ENCODE measurements at places on chromosomes 16 and 17.
A peak's percentile ranks its signal among the peaks of the same experiment; 100 is the strongest.

GRCh38 chr17:45170931-45171337 is 9.3 kb downstream of the HEXIM2 start:
- DNase-seq, result peak; percentile 74

- DNase-seq, result peak; percentile 81
Observed at GRCh38 chr17:10875984-10876555, 38.2 kb upstream of the PIRT start.

GRCh38 chr16:82459580-82460256 is 167.1 kb upstream of the CDH13 start:
- peak; percentile 26 for DNase-seq

DNA sequence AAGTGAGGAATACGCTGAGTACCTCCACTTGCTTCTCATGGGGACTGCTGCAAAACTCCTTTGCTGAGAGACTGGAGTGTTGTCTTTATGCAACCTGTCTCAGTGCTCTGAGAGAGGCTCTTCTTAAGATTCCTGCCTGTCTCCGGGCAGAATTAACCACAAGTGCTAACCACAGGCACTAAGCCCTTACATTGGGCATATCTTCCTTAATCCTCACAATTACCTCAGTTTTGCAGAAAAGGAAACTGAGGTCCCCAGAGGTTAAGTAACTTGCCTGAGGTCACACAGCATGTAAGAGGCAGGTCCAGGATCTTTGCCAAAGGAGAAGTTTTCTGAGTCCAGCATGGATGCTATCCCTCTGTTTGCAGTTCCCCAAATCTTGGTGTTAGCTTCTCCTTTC is 86.0 kb downstream of the GP2 start:
- no peak for DNase-seq

DNA sequence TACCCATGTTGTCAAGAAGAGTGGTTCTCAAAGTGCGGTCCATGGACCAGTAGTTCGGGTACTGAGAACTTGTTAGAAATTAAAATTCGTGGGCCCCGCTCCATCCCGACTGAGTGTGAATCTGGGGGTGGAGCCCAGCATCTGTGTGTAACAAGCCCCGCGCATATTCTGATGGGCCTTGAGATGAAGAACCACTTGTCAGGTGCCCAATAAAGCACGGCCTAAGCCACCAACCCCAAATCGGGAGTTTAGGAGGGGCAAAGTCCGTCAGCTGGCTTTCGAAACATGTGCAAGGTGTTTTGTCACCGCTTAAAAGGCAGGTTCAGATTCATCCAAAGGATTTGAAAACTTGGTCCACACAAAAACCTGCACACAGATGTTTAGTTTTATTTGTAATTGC is 29.5 kb downstream of the PSMD12 start:
- no peak for DNase-seq

DNA sequence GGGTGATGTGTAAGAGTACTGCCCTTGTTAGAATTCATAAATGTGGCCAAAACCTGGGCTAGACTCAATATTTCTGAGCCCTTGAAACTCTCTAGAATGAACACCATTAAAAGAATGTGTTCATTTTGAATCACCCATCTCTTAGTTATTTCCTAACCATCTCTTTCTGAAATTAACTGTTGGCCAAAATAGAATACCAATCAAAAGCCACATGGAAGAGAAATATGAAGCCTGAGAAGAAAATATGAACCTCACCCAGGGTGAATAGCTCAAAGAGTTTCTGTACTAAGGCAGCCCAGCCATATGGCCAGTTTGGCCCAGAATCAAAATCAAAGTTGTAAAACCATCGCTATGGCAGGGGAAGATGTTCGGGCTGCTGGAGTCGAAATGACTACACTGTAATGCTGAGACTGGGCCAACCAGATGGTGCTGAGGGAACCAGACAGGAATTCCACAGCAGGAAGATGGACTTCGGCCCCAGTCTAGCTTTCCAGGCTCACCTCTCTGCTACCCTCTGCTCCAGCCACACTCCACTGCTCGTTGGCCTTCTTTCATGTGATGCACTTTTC is 154.3 kb upstream of the ZFHX3 start:
- no peak for DNase-seq

DNA sequence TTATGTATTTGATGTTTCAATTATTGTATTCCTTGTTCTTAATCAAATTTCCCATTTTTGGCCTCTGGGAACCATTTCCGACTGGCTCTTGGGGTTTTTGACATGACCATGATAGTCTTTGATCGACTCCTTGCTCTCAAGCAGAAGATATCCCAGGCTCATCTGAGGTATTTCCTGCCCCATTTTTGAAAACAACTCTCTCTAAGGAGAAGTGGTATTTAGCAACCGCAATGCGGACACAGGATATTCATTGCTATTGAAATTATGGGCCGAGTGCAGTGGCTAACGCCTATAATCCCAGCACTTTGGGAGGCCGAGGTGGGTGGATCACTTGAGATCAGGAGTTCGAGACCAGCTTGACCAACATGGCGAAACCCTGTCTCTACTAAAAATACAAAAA is 5.5 kb downstream of the TANGO6 start:
- DNase-seq, result no peak

DNA sequence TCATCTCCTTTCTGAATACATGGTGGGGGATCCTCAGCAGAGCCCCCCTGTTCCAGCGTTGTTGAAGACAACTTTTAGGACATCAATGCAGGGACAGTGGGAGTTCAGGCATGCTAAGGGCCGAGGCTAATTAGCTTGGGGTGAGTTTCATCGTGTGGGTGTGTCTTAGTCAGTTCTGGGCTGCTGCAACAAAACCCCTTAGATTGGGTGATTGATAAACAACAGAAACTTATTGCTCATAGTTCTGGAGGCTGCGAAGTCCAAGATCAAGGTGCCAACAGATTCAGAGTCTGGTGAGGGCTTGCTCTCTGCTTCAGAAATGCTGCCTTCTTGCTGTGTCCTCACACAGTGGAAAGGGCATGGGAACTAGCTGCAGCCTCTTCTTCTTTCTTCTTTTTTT is 214.0 kb downstream of the NTN1 start:
- DNase-seq, result no peak

- DNase-seq, result peak; percentile 93
Observed at GRCh38 chr16:51431517-51432241, 280.6 kb upstream of the SALL1 start.

DNA sequence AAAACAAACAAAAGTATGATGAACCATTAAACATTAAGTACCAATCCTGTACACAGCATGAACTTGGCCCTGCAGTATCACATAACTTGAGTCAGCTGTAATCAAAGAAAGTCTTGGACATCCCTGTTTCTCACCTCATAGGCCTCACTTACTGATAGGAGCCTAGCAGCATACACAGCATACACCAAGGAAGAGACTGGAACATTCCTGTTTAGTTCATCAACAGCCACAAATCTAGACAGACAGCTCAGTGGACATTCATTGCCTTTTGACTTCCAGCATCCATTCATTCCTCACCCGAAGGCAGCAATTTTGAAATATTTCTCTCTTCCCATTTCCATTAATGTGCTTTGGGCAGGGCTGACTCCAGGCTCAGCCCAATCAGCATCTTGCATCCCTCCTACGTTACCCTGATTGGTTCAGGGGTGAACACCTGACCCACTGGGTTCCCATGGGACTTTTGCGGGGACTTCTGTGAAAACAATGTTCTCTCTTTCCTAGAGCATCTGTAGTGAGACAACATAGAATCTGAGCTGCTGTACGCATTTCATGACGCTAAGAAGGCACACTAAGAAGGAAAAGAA is 336.7 kb upstream of the ZFHX3 start:
- peak; percentile 12 for DNase-seq

GRCh38 chr17:77769762-77770161 is 188.7 kb upstream of the TNRC6C start:
- peak; percentile 84 for DNase-seq

All from islet precursor cell (in vitro differentiated cells).